Activated T-cell treated with anti-CD3 and anti-CD28 coated beads, Interleukin-2, amount 50 U/mL, for 4 hours (primary cell): ENCODE measurements at places on chromosomes 4 and X. TPM values are rescaled to one million over a fixed set of nuclear protein-coding genes. Genes with fewer than 3 reads are reported as not detected.

Gene TCEAL2
- not detected for total RNA-seq

Gene USP26
- total RNA-seq = not detected

Gene L1CAM
- total RNA-seq = 0.14 TPM

Gene UVSSA
- total RNA-seq = 18.9 TPM

Gene CFAP99
- total RNA-seq = not detected

Gene OTOP1
- total RNA-seq = not detected

Gene NEUROG2
- total RNA-seq = not detected

Gene SERPINA7
- not detected for total RNA-seq

Gene FGFRL1
- total RNA-seq = 29.6 TPM

Gene HERC6
- total RNA-seq = 4.1 TPM

Gene CBLL2
- total RNA-seq = not detected

Gene GABRG1
- total RNA-seq = not detected

Gene PAGE4
- total RNA-seq = not detected

Gene CCDC120
- total RNA-seq = 3.3 TPM

Gene YTHDC1
- 75.6 TPM for total RNA-seq

Gene RTL9
- not detected for total RNA-seq

Gene MYOZ2
- not detected for total RNA-seq

Gene SPIN4
- total RNA-seq = 1.3 TPM

Gene RNF128
- total RNA-seq = not detected

Gene DNAAF6
- not detected for total RNA-seq

Gene COL25A1
- 0.05 TPM for total RNA-seq

Gene OTC
- not detected for total RNA-seq

Gene CDX4
- total RNA-seq = not detected

Gene MOB1B
- total RNA-seq = 15.9 TPM

Gene NPNT
- total RNA-seq = 0.08 TPM

Gene CNKSR2
- total RNA-seq = 6.4 TPM

Gene BEX5
- 1.2 TPM for total RNA-seq

Gene KDR
- 0.05 TPM for total RNA-seq

Gene TMPRSS11B
- not detected for total RNA-seq

Gene HGFAC
- not detected for total RNA-seq

Gene HERC5
- 2.3 TPM for total RNA-seq

Gene ADRA2C
- total RNA-seq = not detected

Gene PLAC1
- total RNA-seq = 0.24 TPM

Gene AKAP14
- not detected for total RNA-seq

Gene MBNL3
- total RNA-seq = 18.6 TPM

Gene XAGE2
- not detected for total RNA-seq

Gene ZAR1
- total RNA-seq = not detected

Gene EFHC2
- total RNA-seq = not detected

Gene CHIC1
- 8.0 TPM for total RNA-seq

Gene APLN
- total RNA-seq = 0.11 TPM

Gene NOX1
- total RNA-seq = not detected

Gene VCX
- total RNA-seq = not detected

Gene PTPN13
- 0.89 TPM for total RNA-seq

Gene HEPH
- 0.05 TPM for total RNA-seq

Gene TACR3
- total RNA-seq = not detected

Gene UGT8
- total RNA-seq = 0.30 TPM

Gene CT45A1
- total RNA-seq = not detected

Gene SLC25A6
- total RNA-seq = 544 TPM

Gene SCOC
- total RNA-seq = 24.3 TPM

Gene CC2D2A
- total RNA-seq = not detected

Gene ARMCX1
- 3.5 TPM for total RNA-seq

Gene ZNF732
- not detected for total RNA-seq
